ENCODE measurements at places on chromosomes 11 and 22.

GRCh38 chr22:33757041-33757801 is 163.1 kb downstream of the LARGE1 start:
- DNase-seq, result no peak

- no peak for DNase-seq
Measured at GRCh38 chr11:111513240-111513605, 1.0 kb upstream of the BTG4 start.

GRCh38 chr11:12397931-12398334 is 20.6 kb downstream of the PARVA start:
- DNase-seq, result no peak

DNA sequence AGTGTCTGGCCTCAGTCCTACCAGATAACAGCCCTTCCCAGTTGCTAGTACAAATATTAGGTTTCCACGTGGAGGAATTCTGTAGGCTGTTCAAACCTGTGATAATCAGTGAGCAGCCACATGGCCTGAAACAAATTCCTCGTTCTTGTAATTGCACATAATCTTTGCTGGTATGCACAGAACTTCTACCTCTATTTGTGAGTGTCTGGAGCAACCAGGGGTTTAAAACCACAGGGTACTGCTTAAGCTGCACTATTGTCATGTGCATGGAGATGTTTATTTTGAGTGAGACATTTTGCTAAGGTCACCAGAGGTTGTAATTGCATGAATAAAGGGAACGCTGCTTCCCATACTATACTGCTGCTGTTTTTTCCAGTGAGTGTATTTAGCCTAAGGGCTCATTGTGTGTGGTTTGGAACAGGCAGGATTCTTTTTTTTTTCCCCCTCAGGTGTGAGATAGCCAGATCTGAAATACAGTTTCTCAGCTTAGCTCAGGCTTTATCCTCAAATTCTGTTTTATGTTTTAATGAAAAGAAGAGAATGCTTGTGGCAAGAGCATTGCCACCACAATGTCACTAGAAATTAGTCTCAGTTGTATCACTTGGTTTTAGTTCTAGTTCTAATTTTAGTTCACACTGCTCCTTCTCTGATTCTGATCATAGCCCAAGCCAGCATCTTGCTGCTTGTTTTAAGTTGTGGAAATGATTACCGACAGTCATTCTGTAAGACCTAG is 60.5 kb downstream of the CYB5R2 start:
- DNase-seq, result no peak

DNA sequence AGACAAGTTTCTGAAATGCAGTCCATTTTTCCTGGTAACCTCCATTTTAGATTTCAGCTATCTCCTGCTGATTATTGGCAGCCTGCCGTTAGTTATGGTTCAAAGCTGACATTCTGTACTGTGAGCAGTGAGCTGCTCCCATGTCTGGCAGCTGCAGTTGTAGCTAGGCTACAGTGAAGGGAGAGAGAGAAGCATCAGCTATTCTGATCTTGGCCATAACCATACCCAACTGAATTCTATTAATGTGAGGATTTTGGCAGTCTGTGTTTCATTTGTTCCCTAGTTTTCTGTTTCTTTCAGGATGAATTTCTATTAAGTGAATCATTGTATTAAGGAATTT is 33.4 kb downstream of the SIK2 start:
- DNase-seq, result no peak

- DNase-seq, result no peak
Measured at GRCh38 chr11:44167046-44167445, 71.6 kb downstream of the EXT2 start.

- DNase-seq, result no peak
Measured at GRCh38 chr11:130653838-130654636, 205.6 kb downstream of the ADAMTS15 start.

DNA sequence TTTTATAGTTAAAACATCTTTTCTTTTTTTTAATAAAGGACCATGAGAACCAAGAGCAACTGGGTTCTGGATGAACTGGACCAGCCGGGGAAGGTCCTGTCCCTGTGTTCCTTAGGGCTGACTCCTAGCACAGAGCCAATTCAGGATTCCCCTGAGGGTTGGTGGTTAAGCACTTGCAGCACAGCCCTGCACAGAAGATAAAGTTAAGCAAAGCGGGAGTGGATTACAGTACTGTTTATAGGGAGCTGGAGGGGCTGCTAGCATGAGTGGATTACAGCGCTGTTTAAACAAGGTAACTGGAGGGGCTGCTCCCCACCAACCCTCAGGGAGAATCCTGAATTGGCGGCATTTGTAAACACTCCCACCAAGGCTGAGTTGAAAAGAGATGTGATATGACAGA is 90.6 kb downstream of the CELSR1 start:
- no peak for DNase-seq

- DNase-seq, result no peak
Measured at GRCh38 chr22:48749555-48750227, 1078.0 kb downstream of the BRD1 start.

DNA sequence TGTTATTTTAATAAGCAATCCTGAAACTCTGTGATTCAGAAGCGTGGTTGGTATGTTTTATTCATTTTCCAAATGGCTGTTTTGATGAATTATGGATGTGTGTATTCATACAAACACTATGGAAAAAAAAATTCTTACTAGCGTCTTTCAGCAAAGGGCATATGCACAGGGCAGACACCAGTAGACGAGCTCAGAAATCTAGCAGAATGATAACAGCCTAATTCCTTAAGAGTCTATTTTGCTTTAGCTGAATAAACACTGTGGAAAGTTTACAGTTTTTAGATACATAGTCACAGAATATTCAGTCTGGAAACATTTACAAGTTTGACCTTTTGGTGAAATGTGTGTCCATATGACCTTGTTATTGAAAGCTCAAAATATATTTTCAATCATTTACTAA is 418.8 kb upstream of the LUZP2 start:
- no peak for DNase-seq

DNA sequence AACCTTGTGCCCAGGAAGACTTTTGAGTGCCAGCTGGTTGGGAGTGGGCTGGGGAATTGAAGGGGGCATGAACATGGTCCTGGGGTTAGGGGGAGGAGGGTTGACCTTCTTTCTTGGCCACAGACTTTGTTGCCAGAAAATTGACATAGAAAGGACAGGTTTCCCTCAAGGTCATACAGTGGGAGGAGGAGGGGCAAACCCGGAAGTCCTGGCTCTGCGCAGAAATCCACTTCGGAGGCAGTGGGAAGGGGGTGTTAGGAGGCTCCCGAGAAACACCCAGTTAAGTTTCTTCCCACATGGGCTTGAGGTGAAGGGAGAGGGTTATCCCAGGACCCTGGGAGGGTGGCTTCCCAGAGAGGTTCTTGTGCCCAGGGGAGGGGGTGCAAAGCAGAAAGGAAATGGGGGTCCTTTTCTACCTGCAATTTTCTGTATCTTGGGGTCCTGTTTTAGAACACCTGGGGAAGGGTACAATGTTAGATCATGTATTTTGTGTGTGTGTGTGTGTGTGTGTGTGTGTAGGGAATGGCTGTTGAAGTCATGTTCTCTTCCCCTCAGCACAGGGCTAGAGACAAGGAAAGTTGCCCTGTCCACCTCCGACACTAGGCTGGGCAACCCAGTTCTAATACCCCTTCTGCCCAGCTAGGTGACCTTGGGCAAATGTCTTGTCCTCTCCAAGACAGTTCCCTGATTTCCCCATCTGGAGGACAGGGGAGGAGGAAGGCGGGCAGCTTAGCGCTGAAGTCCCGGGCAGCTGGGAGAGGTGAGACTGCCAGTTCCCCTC is 1.1 kb downstream of the PVALB start:
- no peak for DNase-seq

GRCh38 chr11:100738701-100739270 is 51.7 kb downstream of the ARHGAP42 start:
- DNase-seq, result no peak

All from activated T-helper 1 cell treated with anti-CD3 and anti-CD28 coated beads, Interleukin-2, amount 50 U/mL, for 16 hours (primary cell).